ENCODE measurements at places on chromosomes 4 and X.
A peak's percentile ranks its signal among the peaks of the same experiment; 100 is the strongest.

GRCh38 chrX:12372111-12372510 lies 233.8 kb downstream of the FRMPD4 start:
- DNase-seq = no peak

DNA sequence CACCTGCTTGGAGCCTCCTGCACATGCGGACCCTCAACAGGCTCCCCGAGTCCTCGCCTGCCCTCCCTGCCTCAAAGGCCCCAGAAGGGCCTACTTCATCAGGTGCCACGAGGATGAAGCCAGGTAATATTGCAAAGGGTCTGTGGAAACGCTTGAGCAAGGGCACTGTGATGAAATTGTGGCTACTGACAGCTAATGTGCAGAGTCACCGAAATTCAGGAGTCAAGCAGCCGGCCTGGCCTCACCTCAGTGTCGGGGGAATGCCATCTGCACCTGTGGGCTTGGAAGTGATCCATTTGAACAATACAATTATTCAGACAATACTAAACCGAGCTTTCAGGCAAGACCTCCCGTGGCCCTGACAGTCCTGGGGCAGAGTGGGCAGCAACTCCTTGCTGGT lies 3.1 kb upstream of the FGFR3 start:
- DNase-seq = no peak

DNA sequence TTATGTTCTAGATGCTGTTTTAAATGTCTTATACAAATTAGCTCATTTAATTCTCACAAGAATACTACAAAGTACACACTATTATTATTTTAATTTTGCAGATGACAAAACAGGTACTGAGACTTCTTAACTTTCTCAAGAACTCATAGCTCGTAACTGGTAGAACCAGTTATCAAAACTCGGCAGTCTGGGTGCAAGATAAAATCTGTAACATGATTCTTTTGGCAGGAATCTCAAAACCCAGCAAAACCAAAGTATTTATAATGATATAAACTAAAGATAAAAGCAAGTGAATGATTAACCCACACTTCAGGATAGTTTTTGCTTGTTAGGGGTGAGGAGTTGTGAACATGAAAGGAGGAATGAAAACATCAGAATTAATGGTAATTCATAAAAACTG lies 27.6 kb downstream of the CLNK start:
- no peak for DNase-seq

DNA sequence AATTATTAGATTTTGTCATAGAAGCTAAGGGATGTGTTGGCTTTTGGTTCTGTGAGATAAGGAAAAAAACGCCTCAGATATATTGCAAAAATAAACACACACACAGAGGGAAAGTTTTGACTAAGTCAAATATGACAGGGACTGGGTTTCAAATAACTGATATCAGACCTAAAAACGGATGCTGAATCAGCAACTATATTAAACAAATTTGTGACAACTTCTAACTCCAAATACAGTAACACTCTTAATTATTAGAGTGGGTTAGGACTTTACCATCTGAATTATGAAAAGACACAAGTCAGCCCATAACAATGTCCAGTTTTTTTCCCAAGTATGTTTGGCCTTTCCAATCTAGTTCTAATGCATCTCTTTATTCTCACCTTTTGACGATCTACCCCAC lies 2693.1 kb downstream of the ARAP2 start:
- no peak for DNase-seq

- DNase-seq = no peak
Measured at GRCh38 chrX:115560978-115561604, at the start of gene PLS3. PLS3 (plus strand) TSS chrX:115561174; CDS start chrX:115610251, 49,077 bp downstream.

DNA sequence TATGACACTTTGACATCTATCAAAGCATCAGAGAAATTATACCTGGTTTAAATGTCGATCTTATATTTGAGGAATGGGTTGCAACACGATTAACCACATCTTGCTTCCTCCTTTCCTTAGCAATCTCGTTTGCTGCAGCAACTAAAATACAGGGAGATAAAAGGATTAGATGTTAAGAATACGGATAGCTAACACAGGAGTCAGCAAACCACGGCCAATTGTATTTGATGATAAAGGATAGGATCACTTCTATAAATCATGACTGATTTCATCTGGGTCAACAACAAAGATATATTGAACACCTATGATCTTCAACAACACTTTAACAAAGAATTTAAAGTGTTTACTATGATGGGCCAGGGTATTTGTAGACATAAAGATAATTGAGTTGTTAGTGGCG lies 5.0 kb downstream of the MAP7D3 start:
- no peak for DNase-seq

GRCh38 chr4:143575331-143575730 lies 61.8 kb downstream of the SMARCA5 start:
- DNase-seq = no peak

- DNase-seq = no peak
Measured at GRCh38 chrX:135421537-135421931, 210 bp upstream of the SMIM10L2A start.

DNA sequence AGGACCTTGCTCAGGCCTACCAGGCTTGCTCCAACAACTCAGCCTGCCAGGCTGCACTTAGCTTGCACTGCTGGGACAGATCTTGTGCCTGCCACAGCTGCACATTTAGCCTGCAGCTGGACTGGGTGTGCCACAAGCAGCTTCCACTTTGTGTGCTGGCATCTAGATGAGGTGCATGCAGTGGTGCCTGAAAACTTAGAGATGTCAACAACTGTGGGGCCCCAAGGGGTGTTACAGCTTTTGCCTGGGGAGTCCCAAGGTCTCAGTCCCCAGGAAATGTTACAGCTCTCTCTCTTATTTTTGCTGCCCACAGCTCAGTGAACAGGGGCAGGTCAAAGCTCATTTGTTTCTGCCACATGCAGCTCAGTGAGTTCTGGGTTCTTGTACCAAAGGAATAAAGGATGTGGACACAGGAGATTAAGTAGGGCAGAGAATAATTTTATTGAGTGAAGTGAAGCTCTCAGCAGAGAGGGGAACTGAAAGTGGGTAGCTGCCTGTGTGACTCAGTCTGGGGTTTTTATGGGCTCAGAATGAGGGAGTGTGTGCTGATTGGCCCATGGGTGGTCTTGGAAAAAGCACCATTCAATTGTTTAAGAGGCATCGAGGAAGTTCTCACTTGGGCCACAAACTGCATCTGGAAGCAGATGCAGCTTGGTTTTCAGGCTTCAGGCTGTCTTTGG lies 828.3 kb downstream of the TECRL start:
- no peak for DNase-seq

DNA sequence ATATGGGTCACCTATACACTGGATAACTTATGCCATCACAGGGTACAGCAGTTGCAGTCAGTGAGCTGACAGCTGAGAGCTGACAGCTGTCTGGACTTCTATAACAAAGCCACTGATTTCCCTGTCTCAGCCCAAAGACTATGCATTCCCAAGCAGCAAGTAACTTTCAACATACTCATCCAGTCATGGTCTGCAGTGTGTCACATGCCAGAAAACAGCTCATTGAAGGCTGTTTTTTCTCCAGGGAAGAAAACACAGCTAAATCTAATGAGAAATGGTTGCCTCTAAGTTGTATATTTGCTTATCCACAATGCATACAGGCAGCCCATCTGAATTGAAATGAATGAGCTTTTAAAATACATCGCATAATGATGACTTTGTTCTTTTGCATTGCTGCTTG lies 6.3 kb downstream of the KIAA1210 start:
- DNase-seq = no peak

- DNase-seq = no peak
Measured at GRCh38 chrX:11424903-11425674, 131.9 kb downstream of the AMELX start.

DNA sequence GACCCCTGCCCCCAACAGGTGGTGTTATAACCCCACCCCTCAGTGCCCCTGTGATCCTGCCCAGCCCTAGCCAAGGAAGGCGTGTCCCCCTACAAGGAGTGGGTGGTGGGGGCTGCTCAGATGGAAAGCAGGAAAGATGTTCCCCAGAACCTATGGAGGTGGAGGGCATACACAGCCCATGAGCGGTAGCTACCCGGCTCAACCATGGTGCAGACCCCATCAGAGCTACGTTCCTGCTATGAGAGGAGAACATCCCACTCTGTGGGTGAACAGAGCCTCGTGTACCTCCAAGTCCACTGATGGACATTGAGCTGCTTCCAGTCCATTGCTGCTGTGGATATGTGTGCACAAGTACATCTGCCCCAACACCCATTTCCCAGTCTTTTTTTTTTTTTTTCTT lies 71.1 kb downstream of the SHOX start:
- no peak for DNase-seq

GRCh38 chr4:36332782-36333131 lies 51.3 kb downstream of the DTHD1 start:
- DNase-seq = no peak

- DNase-seq = no peak
Measured at GRCh38 chrX:103498786-103499185, 20.5 kb downstream of the RAB40A start.

DNA sequence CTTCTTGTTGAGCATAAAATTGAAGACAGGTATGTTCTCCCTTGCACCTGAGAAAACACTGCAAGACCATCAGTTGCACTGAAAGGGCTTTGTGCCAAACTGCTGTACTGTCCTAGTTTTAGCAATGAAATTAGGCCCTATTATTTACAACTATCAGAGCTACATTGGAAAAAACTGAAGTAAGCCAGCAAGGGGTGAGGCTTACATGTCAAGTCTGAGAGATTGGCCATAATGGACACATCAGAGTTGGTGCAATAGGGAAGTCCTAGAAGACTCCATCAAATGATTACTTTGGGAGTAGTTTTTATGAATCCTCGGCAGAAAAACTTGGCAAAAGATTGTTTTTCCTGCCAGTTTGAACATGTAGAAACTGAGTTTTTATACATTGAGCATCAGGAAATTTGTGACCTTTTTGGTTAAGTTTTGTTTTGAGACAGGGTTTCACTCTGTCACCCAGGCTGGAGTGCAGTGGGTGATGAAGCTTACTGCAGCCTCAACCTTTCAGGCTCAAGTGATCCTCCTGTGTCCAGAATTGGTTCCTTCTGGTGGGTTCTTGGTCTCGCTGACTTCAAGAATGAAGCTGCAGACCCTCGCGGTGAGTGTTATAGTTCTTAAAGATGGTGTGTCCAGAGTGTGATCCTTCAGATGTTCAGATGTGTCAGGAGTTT lies 160.1 kb upstream of the BANK1 start:
- DNase-seq = no peak

GRCh38 chr4:119310826-119311225 lies 11.1 kb downstream of the FABP2 start:
- peak; percentile 83 for DNase-seq

DNA sequence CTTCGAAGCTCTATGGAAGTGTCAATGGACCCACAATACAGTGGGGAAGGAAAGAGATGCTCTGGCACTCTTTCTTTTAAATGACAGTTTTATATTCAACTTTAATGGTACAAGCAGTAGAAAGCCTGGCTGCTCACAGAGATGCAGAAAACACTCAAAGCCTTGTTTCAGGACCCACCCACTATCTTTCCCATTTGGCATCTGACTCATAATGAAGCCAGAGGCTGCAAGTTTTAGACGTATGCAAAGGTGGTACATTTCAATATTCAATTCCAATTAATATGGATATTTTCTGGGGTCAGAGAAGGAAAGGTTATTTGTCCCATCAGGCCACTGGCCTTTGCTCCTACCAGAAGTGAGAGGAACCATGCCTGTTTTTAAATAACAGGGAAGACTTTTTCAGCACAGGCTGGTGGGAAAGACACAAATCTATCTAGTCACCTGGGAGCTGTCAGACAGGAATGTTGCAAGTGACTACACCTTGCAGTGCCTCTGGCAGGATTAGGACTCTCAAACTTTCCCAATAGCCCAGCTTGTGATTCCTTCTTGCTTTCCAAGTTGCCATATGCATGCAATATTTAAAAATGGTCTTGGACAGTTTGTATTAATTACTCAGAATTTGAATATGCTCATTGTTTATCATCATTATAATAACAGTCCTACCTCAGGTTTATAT lies 70.0 kb upstream of the RAB40AL start:
- DNase-seq = no peak

DNA sequence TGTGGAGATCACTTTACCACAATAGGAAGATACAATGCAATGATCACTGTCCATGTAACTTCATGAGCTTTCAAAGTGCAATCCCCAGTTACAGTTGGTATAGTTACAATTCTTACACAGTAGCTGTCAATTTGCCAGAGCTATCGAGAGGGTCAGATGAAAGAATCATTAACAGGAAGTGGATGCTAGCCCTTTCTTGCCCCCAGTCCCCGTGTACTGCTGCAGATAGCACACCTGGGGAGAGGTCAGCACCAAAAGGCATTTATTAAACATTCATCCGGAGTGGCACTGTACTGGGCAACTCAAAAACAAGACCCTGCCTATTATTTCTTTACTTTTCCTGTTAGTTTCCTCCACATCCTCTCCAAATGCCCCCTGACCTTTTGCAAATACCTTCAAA lies 47.7 kb downstream of the SOD3 start:
- DNase-seq = no peak

DNA sequence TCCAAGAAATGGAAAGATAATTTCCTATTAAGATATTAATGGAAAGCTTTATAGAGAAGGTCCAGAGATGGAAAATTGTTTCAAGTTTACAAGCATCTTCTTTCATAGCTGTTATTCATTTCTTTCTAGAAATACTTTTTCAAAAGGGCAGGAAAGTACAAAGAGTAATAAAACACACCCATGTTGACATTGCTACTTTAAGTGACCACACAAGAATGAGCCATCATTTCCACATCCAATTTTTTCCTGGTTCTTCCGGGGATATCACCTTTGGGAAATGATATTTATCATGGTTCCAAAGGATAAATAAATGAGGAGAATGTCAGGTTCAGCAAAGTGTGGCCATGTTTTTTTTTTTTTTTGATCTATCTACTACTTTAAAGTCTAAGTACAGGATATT lies 4.5 kb downstream of the GLRA2 start:
- DNase-seq = no peak

- no peak for DNase-seq
Measured at GRCh38 chr4:15233264-15233597, 194.6 kb upstream of the C1QTNF7 start.

DNA sequence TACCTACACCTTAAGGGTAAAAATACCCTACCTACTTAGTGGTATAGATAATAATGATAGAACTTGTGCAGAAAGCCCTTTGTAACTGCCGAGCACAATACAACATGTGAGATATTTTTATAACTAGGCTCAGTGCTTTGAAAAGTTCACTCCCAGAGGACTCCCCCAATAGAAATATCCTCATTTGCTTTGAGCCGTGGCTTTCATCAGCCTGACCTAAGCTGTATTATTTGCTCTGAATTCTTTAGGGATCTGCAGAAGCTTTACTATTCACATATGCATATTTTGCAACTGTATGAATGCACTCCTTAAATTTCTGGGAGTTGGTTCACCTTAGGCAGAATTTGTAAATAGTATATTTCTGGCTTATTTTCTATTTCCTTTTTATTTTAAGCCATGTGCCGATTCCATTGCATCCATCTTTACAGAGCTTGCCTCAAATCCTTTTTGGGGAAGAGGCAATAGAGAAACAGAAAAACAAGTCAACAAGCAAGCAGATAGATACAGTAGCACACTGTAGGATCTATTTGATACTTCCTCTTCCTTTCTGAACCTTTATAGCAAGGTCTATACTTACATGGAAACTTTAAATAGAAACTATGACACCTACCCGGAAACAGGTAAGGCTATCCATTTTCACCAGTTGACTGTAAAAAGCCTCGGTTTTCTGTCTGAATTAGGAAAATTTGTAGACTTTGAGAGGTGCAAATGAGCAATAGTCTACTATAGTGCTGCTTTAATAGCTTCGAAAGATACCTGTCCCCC lies 242.5 kb upstream of the VCX3A start:
- DNase-seq = no peak
